ENCODE measurements at places on chromosomes 3 and 15.

DNA sequence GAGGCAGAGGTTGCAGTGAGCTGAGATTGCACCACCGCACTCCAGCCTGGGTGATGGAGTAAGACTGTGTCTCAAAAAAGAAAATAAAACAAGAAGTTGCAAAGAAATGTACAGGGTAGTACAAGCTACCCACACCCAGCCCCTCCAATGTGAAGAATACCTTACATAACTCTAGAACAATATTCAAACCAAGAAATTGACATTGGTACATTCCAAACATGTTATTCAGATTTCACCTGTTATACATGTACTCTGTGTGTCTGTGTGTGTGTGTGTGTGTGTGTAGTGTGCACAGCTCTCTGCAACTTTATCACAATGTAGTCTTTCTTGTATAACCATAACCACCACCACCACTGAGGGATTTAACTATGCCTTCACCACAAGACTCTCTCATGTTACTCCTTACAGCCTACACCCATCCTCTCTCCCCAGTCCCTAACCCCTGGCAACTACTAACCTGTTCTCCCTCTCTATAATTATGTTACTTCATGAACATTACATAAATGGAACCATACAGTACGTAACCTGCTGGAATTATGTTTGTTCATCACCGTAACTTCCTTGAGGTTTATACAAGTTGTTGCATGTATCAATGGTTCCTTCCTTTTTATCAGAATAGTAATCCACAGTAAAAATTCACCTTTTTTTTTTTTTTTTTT, 16.2 kb upstream of the TJP1 start:
- no peak for DNase-seq

DNA sequence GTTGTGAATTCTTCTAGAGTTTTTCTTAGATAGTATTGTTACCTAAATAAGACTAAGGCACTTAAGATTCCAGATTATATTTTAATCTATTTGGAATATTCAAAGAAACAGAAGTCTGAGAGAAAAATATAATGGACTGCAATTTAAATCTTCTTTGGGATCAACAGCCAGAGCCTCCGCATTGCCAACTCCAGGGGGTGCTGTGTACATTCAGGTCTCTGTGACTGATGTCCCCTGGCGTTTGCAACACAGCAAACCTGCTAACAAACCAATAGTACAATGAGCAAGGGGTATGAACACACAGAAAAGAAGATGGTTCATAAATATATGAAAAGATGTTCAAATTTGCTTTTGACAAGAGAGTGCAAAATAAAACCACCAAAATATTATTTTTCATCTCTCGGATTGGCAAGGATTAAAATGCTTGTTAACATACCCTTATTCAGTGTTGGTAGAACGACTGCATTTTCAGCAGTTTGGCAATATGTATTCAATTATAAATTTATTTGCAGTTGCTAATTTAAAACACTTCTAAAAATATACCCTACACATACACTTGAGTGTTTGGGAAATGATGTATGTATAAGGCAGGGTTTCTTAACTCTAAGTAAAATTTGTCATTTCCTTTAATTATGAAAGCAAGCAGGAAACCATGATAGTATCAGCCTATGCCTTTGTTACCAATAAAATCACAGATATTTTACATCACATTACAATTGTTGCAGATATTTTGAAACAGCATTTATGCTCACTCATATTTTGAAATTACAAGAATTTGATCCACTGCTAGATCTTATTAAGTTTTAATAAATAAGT, 16.1 kb upstream of the TM4SF1 start:
- DNase-seq = no peak

- no peak for DNase-seq
Measured at GRCh38 chr3:62379321-62379798, 6.0 kb upstream of the FEZF2 start.

DNA sequence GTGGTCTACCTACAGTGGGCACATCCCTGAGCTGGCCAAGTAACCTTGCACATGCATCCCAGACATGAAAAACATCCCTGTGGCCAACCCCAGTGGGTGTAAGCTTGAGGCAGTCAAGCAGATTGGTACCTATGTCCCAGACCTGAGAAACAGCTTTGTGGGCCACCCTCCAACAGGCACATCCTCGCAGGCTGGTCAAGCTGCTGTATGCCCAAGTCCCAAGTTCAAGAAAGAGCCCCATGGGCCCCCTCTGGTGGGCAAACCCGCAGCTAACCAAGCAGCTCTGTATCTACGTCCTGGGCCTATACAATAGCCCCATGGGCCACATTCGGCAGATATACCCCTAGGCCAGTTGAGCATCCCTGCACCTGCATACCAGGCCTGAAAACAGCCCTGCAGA, 186.3 kb upstream of the GPR149 start:
- no peak for DNase-seq

DNA sequence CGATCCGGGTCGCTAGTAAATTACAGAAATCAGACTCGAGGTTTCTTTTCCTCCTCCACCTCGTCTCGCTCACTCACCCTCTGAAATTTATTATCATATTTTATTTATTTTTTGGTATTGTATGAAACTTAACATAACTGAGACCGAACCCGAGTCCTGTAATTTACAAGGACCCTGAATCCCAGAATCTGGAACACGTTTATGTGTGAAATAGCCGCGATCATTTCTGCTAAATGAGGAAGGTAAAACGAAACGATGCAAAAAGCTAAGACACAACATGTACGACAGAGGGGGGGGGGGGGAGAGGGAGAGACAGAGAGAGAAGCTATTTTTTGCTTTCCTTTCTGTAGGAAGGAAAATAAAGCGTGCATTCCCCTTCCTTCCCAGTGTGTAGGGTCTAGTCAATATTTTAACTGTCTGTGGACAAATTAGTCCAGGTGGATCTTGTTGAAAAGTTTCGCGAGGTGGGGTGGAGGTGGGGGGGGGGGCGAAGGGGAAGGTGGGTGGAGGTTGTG, 1.6 kb downstream of the BBX start:
- DNase-seq = no peak

DNA sequence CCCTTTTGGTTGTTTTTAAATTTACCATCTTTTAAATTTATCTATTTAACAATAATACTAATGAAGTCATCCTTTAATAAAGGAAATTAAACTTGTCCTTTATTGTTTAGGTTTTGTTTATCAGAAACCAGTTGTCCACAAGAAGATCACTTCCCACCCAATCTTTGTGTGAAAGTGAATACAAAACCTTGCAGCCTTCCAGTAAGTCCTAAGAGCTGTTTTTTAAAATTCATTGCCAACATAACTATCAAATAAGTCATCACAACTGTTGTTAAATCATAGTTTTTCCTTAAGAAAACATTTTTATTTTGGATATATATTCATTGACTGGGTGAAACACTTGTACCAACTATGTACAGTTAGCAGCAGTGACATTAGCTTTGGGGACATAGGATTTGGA, 59.4 kb downstream of the CALML4 start:
- DNase-seq = no peak

DNA sequence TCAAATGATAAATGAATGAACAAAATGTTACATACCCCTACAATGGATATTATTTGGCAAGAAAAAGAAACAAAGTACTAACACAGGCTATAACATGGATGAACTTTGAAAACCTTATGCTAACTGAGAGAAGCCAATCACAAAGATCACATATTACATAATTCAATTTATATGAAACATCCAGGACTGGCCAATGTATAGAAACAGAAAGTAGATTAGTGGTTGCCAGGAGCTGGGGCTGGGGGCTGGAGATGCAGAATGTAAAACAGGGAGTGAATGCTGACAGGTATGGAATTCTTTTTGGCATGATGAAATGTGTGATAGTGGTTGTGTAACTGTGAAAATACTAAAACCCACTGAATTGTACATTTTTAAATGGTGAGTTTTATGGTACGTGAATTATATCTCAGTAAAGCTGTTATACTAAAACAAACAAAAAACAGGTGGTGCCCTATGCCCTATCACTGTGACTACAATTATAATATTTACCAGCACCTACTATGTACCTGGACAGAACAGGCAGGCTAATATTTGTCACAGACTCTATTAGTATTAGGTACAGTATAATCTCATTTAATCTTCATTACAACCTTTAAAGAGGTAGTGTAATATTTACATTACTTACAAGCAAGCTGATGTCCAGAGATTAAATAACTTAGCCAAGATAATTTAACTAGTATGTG, 90.0 kb downstream of the ETFA start:
- DNase-seq = no peak

GRCh38 chr15:79073336-79073735, 17.2 kb downstream of the RASGRF1 start:
- no peak for DNase-seq

All from stimulated activated CD8-positive, alpha-beta memory T cell treated with anti-CD3 and anti-CD28 coated beads, Interleukin-2, amount 100 ng/mL, for 1 hour (primary cell).